OCI-LY7 (cell line): ENCODE measurements at places on chromosomes 1 and 21.

DNA sequence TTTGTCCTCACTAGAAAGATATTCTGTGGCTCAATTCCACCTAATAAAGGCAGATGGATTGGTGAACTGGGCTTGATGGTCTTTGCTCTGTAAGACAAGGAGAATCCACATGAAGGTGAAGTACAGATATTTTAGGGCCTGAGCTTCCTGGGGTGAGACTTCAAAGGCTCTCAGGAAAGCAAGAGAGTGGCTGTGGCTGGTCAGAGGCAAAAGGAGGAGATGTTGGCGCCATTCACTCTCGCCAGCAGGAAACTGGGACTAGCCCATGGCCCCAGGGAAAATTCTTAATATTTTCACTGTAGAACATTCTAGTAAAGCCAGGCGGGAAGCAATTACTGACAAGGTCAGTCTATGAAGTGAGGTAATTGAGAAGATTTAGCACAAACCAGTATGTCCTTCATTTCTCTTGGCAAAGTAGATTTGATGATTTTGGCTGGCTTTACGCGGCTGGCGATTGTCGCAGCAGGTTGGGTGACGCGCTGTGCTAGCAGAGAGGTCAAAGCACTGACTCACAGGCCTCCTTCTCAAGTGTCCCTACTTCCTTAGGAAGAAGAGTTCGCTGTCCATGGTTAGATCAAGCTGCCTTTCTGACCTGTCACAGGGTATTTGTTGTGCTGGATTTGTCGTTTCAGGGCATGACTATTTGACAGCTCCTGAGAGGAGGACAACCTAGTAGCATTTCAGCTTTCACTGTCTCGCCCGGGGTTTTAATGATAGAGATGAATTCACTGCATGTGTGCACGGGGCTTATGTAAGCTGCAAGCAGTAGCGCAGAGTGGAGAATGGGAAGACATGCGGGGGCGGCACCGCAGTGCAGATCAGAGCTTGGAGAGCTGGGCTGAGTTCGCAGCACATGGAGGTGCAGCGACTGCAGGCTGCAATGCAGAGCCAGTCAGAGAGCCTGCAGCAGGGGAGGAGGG is 32.7 kb downstream of the XCL1 start:
- no peak for DNase-seq

DNA sequence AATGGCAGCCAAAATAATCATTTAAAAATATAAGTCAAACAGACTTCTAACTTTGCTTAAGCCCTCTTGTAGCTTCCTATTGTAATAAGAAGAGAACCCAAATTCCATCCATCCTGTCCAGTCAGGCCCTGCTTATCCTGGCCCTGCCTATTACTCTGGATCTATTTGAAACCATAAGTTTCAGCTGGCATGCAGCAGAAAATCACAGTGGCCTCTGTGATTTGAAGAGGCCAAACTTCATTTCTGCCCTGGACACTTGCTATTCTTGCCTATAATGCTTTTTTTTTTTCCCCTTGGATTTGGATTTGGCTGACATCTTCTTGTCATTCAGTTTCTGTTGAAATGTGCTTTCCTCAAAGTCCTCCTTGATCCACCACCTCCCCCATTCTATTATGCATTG is 642.8 kb downstream of the USP25 start:
- DNase-seq: no peak

DNA sequence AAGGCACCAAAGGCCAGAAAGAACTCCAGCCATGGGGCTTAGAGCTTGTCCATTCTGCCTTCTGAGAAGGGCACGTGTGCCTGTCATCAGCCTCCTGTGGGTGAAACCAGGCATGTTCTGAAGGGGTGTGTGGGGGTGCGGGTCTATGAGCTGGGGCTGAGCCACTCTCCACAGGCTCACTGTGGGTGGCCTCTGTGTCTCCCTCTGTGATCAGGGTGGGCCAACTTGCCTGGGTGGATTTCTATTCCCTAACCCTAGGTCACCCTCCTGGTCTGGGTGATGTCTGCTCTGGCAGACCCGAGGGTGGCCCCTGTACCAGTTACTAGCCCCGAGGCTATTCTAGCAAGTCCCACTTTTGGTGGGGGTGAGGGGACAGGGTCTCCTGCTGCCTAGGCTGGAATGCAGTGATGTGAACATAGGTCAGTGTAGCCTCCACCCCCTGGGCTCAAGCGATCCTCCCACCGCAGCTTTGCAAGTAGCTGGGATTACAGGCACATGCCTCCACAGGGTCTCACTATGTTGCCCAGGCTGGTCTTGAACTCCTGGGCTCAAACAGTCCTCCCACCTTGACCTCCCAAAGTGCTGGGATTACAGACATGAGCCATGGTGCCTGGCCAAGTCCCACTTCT is 94.4 kb downstream of the TRIM11 start:
- no peak for DNase-seq

GRCh38 chr1:59043796-59044195 is 253.1 kb upstream of the FGGY start:
- no peak for DNase-seq

DNA sequence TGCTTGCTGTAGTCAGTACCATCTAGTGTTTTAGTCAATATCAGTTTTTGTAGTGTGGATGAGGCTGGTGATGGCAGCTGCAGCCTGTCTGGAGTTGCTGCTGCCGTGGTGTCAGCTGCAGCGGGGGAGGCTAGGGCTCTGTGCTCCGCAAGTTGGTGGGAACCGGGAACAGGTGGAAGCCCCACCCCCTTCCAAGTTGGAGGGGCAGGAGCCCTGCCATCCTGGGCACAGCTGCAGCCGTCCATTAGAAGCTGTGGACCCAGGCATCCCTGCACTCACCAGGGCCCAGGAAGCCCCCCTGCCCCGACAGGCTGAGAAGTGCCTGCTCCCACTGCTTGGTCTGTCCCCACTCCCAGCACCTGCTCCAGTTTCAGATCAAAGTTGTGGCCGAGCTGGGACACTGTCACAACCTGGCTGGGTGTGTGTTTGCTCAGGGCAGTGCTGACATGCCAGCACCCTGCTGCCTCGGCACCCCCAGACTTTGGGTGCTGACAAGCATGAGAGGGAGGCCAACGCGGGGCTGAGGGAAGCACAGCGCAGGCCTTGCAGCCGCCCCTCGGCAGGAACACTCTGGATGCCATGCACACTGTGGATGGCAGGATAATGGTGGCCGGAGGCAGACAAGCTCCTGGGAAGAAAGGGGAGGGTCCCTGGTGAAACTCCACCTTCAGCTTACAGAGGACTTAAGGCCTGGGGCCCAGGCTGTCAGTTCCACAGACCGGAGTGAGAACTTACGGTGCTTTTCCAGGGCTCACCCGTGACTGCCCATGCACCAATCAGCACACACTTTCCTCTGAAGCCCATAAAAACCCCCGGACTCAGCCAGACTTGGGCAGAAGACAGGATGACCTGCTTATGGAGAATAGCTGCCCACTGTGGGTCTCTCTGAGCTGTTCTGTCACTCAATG is 86.9 kb downstream of the ADARB1 start:
- DNase-seq: no peak

GRCh38 chr1:209428241-209428921 is 155.1 kb upstream of the CAMK1G start:
- DNase-seq: no peak

DNA sequence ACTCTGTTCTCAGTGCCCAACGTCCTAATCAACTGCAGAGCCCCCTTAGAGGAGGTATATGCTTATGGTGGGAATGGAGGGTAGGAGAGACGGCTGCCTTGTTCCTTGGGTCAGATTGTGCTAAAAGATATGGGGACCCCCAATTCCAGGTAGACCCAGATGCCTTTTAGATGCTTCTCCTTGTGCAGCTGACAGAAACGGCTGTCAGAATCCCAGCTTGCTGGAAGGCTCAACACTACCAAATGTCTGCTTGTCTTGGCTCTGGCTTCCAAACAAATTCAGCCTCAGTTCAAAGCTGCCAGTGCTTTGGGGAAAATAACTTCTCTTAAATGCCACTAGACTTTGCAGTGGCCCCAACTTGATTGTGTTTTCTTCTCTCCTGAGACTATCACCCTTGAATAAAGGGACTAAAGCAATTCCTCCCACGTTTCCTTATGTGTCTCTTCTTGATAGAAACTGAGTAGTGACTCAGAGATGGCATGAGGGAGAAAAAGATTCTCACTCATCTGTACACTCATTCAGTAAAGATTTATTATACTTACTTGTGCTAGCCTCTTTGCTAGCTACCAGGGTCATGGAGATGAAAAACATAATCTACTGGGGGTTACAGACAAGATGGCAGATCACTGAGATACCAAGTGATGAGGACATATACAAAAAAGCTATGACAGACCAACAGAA is 3.4 kb upstream of the RNF19B start:
- no peak for DNase-seq

GRCh38 chr21:42266971-42267556 is 48.1 kb downstream of the ABCG1 start:
- DNase-seq: no peak

DNA sequence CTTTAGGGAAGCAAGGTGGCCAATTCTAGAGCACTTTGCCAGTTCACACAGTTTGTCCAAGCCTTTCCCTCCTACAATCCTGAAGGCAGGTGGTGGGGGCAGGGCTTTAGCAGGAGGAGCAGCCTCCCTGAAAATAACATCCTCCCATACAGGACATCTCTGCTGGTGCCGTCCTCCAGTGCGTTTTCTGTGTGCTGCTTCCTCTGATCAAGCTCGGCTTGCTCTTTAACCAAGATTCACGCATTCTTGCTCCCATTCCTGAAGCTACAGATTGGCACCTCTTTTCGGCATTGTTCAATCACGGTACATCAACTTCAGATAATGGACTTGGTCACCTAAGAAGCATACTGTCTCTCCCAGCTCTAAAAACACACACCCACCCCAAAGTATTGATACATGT is 7.5 kb upstream of the DPT start:
- no peak for DNase-seq
